Ecto neural progenitor cell (in vitro differentiated cells): ENCODE measurements at places on chromosomes 3 and 15.
A peak's percentile ranks its signal among the peaks of the same experiment; 100 is the strongest.

DNA sequence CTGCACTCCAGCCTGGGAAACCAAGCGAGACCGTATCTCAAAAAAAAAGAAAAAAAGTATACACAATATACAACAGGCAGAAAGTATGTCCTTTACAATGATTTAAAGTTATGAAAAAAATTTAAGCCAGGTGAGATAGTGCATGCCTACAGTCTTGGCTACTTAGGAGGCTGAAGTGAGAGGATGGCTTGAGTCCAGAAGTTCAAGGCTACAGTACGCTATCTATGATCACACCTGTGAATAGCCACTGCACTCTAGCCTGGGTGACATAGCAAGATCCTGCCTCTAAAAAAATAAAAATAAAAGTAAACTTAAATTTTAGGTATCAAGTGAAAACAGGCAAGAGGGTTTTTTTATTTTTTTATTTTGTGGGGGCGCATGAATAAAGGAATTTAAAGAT, 3.1 kb upstream of the KNSTRN start:
- no peak for DNase-seq

DNA sequence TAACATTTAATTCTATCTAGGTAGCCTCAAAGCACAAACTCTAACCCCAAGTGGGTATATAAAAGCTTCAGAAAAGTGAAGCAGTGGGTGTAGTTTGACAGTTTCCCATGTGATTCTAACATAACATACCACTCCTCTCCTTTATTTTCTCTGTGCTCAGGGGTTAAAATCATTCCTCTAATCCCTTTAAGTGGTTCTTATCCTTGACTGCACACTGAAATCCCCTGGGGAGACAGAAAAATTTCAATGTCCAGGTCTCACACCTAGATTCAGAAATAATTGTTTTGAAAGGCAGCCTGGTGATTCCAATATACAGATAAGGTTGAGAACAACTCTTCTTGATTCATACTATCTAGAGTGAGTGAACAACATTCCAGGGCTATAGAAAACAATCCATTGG, 986.4 kb downstream of the ROBO1 start:
- DNase-seq, result no peak

- no peak for DNase-seq
Observed at GRCh38 chr3:83096-83495, 113.5 kb upstream of the CHL1 start.

GRCh38 chr3:41031401-41031800, 167.9 kb upstream of the CTNNB1 start:
- no peak for DNase-seq

DNA sequence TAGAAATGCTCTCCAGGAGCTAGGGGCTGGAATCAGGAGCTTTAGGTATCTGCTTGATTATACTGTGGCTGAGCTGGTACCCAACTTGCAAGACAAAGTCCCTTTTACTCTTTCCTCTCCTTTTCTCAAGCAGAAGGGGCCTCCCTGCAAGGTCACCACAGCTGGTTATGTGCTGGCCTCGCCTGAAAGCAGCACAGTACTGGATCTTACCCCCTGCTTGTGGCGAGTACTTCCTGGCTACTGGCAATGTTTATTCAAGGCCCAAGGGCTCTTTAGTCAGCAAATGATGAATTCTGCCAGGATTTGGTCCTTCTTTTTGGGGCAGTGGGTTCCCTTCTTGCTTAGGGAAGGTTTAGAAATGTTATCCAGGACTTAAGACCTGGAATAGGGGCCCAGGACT, 234.6 kb downstream of the RAP2B start:
- no peak for DNase-seq

DNA sequence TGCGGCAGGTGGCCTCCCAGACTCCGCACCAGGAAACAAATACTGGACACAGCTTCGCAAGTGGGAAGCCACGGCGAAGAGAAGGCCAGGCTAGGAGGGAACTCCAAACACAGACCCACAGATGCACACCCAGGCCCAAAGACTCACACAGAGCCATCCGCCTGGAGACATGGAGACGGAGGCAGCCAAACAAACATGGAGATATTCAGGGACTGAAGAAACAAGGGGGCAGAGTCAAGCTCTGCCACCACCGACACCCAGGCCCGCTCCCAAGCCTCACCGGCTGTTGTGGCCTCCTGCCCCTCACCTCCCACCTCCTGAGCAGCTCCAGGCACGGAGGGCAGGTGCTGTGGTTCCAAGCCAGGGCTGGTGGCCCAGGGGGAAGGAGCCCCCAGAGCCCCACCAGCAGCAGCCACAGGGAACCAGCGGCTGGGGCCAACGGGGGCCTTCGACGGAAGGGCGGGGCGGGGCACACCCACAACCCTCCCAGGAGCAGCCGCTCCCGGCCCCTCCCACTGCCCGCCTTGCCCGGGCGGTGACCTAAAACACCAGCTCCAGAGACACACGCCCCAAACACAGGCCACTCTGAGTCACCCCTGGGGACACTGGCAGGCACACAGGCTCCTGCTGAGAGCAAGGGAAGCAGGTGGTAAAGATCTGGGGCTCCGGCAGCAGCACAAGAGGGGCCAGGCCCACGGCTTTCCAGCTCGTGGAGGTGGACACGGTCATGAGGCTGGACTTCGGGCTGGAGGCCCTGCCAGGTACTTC, 31.9 kb downstream of the TNK2 start:
- DNase-seq, result no peak

- no peak for DNase-seq
Observed at GRCh38 chr3:2510591-2511145, 412.0 kb downstream of the CNTN4 start.

DNA sequence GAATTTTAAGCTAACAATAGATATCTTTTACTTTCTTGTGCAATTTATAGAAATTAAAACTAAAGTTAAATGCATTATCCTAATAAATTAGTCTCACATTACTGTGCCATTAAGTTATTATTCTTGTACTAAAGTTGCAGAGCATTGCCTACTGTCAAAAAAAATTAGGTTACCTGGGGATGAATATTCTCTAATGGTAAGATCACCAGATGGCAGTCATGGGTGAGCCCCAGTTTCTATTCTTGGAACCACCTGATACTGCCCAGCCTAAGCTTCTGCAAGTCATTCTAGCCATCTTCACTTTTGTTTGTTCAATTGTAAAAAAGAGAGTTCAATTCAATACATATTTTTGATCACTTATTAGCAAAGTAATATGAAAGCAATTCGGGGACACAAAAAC, 213.2 kb downstream of the CADM2 start:
- no peak for DNase-seq

DNA sequence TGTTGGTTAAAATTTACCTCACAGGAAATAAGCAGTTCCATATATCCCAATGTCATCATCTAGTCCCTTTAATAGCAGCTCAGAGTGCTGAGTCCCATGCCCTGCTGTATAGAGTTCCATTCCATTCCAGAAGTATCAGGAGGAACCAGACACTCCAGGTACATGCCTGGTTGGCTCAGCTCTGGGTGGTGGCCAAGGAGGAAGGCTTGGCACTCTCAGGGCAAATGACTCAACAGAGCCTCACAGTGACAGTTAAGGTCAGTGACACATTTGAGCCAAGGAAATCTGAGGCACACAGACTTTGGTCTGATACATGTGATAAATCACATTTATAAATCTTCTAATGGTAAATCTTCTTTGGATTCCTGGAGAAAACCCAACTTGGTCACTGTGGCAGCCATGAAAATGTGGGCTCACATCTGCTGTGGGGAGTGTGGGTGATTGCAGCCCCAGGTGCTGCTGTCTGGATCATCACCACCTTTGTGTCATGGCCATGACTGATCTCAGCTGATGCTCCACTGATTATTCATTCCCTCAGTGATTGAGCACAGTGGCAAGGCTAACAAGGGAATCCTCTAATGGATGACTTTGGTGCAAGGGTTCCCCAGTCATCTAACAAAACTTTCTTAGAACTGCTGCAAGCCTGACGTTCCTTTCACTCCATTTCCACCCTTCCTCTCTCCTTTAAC, 9.3 kb downstream of the HHLA2 start:
- no peak for DNase-seq

- no peak for DNase-seq
Observed at GRCh38 chr3:2468816-2469215, 370.1 kb downstream of the CNTN4 start.

DNA sequence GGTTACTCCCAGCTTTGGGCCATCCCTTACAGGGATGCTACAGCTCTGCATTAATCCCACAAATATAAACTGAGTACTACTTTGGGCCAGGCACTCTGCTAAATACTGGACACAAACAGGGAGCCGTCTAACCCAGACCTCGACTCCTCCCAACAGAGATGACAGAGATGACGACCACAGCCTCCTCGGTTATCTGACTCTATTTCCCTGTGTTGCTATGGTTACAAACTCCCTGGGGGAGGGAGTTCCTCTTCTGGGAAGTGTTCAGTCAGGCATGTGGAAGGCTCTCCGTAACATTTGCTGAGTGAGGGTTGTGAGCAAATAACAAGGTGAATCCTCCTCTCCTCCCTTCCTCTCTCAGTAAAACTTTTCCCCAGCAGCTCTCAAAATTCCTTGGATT, 6.7 kb upstream of the CMTM7 start:
- DNase-seq, result no peak

- no peak for DNase-seq
Observed at GRCh38 chr3:153897025-153897723, 224.0 kb upstream of the ARHGEF26 start.

- DNase-seq, result peak; percentile 54
Observed at GRCh38 chr3:177196456-177197040, 734 bp downstream of the TBL1XR1 start.

DNA sequence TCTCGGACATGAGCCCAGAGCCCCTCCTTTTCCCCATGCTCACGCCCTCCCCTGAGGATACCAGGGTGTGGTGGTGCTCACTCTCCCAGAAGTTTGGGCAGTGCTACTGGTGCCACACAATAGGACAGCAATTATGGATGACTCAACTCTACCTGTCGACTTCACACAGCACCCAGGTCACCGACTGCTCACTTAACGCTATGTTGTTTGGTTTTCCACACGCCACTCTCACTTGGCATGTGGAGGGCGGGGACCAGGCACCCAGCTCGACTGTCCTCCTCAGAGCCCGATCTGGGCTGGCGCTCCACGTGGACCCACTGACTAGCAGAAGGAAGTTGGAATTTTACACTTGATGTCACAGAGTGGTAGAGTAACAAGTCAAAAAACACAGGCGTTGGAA, 30.9 kb downstream of the STIMATE start:
- DNase-seq, result no peak

DNA sequence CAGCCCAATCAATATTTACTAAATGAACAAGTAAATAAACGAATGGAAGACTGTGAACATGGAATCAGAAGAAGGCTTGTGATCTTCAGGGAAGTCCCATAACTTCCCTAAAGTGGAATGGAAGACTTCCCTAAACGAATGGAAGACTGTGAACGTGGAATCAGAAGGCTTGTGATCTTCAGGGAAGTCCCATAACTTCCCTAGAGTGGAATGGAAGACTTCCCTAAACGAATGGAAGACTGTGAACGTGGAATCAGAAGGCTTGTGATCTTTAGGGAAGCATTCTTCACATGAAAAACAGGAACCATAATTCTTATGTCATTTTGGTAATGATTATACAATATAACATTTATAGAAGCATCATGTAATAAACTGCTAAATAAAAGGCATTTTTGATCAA, 38.8 kb downstream of the EOGT start:
- no peak for DNase-seq

- peak; percentile 77 for DNase-seq
Observed at GRCh38 chr3:157335233-157336076, 101.2 kb upstream of the PTX3 start.

GRCh38 chr3:36132214-36132613, 248.1 kb upstream of the STAC start:
- DNase-seq, result no peak

GRCh38 chr3:49469936-49470713, at the start of gene DAG1:
TSS of gene DAG1 (plus strand) at chr3:49470267. CDS start at chr3:49510535, 40,268 bp downstream.
- DNase-seq, result peak; percentile 98

DNA sequence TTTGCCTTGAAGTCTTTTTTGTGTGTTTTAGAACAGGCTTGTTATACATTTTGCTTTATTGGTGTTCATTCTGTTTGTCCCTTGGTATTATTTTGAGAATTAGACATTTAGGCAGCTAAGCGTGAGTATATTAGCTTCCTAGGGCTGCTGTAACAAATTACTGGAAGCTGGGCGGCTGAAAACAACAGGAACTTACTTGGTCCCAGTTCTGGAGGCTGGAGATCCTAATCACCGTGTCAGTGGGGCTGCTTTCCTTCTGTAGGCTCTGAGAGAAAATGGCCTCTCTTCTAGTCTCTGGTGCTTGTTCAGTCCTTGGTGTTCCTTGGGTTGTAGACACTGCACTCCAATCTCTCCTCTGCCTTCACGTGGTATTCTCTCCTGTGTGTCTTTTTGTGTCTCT, 142.3 kb downstream of the KLHL25 start:
- no peak for DNase-seq

- DNase-seq, result no peak
Observed at GRCh38 chr15:69718436-69718835, 265.8 kb downstream of the RPLP1 start.

DNA sequence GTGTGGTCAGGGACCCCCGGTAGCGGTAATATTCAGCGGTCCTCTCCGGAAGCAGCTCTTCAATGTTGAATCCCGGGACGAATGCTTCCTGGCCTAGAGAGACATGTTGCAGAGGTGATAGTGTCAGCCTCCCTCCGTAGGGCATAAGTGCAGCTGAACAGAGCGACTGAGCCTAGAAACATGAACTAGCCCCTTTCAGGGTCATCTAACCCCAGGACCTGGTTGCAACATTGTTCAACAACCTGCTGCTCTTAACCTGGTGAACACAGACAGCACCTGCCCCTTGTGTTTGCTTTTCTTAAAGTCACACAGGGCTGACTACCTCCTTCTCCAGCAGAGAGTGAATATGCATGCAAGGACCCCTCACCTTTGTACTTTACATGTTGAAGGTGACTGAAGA, 41.3 kb downstream of the CA12 start:
- no peak for DNase-seq

- no peak for DNase-seq
Observed at GRCh38 chr3:60000311-60001105, 950.7 kb upstream of the CFAP20DC start.

GRCh38 chr3:147816752-147817151, 407.6 kb downstream of the ZIC1 start:
- no peak for DNase-seq

DNA sequence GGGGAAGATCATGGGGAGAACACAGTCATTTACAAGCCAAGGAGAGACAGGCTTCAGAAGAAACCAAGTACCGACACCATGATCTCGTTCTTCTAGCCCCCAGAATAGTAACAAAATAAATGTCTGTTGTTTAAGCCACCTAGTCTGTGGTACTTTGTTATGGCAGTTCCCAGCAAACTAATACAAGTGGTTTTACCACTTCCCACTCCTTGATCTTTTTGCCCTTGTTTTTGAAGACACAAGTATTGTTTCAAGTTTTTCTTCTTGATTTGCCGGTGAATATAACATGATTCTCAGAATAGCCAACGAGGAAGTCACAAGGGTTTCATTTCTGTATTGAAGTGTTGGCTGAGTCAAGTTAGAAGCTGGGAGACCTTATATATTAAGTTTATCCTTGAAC, 220.3 kb downstream of the SOX2 start:
- DNase-seq, result no peak

DNA sequence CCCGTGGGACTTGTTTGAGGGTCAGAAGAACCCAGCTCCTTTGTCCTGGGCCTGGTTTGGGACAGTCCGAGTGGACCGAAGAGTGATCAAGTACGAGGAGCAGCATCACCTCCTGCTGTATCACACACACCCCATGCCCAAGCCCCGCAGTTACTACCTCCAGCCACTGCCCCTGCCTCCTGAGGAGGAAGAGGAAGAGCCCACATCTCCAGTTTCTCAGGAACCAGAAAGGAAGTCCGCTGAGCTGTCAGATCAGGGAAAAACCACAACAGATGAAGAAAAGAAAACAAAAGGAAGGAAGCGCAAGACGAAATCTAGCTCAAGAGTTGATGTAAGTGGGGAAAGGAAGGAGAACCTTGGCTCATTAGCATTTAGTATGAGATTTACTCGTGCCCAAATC, 3.3 kb upstream of the P2RY12 start:
- DNase-seq, result no peak
